ENCODE measurements at places on chromosomes 13 and 19. TPM values are rescaled to one million over a fixed set of nuclear protein-coding genes. Genes with fewer than 3 reads are reported as not detected.

Gene PTH2
- not detected for total RNA-seq

Gene RASGRP4
- 1.1 TPM for total RNA-seq

Gene NLRP5
- total RNA-seq = not detected

Gene MYO9B
- 142 TPM for total RNA-seq

Gene PPM1N
- 1.7 TPM for total RNA-seq

Gene HIF3A
- 127 TPM for total RNA-seq

Gene NXNL1
- not detected for total RNA-seq

Gene SKA3
- total RNA-seq = 1.7 TPM

- DNase-seq = no peak
These were observed 2.0 kb upstream of the ZBTB45 start for GRCh38 chr19:58521651-58522050.

DNA sequence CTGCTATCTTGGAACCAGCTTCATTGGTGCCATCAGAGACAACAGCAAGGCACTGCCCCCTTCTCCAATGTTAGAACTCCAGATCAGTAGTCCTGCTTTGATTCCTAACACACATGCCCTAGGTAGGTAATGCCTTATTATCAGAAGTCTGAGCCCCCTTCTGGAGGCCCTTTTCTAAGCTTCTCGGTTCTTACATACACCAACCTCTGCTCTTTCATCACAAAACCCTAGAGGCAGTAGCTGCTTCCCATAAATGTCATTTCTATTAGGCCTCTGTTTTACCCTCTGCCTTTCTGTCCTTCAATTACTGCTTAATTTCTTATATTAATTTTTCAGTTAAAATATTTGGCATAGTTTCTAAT lies 65.3 kb upstream of the KLHL1 start:
- DNase-seq = no peak

DNA sequence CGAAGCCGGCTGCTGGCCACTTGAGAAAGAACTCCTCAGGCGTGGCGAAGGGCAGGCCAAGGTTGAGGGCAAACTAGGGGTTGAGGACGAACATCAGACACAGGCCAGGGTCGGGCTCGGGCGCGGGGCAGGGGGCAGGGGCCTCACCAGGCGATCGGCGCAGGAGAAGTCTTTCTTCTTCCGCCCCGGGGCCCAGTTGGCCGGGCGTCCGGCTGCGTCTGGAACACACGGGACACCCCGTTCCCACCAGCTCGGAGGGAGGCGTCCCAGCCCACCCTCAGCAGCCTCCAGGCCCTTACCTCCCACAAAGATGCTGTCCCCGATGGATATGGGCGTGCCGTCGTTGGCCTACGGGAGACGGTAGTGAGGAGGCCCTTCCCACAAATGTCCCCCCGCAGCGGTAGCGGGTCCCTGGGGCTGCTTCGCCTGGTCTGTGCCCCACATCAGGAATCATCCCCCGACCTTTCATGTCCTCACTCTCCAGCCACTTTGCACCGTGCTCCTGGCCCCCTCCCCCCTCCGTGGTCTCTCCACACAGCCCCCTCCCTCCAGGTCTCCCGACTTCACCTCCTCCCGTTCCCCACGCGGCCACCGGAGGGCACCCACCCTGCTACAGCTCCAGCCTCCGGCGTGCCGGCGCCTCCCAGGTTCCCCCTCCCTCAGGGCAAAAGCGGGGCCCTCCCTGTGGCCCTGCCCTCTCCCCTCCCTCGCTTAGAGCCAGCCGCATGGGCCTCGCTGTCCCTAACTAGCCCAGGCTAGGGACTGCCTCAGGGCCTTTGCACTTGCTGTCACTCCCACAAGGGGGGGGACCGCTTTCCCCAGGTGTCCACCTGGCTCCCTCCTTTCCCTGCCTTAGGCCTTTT lies 4.8 kb downstream of the PNKP start:
- no peak for DNase-seq

DNA sequence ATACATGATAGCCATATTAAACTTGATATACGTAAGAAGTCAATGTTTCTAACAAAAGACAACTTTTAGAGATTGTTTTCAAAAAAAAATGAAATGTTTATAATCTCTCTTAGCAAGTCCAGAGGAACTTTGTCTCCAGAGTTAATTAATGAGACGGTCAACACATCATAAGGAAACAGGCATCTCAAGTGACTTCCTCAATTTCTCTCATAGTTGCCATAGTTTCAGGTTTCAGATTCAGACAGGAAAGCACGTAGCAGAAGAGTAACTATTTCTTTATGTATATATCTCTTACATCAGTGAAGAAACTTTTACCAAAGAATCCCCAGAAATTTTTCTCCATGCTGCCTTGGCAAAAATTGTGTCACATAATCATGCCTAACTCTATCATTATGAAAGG lies 159.6 kb upstream of the ATXN8OS start:
- no peak for DNase-seq

- no peak for DNase-seq
These were observed 71.4 kb downstream of the EFNB2 start for GRCh38 chr13:106464076-106464475.

DNA sequence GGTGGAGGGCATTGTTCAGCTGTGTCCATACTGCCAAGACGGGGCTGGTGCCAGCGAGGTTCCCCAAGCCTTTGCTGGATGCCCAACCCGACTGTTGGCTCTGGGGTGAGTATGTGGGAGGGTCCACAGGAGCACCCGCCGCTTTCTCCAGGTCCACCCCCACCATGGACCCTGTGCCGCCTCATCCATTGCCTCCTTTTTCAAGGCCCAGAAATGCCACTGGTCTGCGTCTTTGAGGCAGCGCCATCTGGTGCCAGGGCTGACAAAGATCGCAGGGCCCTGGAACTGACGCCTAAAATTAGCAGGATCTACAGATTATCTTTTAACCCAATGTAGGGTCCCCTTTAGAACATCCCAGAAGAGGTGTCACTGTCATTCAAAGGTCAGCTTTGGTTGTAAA lies 34.6 kb downstream of the NFIX start:
- peak; percentile 85 for DNase-seq

- no peak for DNase-seq
These were observed 741 bp upstream of the TUBGCP3 start for GRCh38 chr13:112588490-112589297.

DNA sequence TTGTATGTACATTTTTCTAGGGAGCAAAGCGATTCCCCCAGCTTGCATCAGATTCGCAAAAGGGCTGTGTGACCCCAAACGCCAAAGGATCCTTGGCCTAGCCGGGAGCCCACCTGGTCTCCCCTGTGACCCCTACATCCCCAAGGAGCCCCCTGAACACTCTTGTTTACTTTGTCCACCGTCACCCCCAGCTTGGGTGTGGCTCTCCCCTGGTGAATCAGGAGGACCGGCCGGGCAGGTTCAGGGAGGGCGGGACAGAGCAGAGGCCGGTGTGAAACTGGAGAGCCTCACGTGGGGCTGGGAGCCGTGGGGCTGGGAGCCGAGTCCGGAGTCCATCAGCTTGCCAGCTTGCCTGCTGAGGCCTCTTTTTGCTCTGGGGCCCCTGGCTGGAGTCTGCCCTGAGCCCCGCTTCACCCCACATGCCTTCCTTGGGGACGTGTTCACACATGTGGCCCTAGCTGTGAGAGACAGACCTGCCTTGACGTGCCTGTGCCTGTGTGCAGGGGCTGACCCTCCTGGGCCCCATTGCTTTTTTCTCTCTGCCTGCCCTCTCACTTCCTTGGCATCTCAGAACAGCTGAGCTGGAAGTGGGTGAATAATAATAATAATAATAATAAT lies 2.0 kb downstream of the ITPKC start:
- no peak for DNase-seq

DNA sequence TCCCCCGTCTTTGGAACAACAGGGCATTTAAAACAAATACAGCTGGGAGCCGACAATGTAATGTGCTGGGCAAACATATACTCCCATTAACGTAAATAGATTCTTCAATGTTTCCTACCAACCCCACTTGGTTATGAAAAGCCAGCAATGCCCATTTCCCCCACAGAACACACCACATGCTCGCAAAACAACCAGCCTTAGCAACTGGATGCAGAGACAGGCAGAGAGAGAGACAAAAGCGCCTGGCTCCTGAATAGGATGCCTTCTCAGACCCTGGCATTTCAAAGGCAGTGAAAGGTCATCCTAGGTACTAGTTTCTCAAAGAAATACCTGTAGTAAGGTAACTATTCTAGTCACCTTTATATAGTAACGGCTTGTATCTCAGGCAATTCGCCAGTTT lies 462.9 kb downstream of the ITGBL1 start:
- DNase-seq = no peak

- DNase-seq = no peak
These were observed 88.4 kb upstream of the TM9SF2 start for GRCh38 chr13:99412856-99413255.

GRCh38 chr13:75417656-75418055 lies 64.3 kb downstream of the TBC1D4 start:
- DNase-seq = no peak

GRCh38 chr13:29483211-29483610 lies 112.3 kb downstream of the SLC7A1 start:
- DNase-seq = no peak

GRCh38 chr13:36057041-36057440 lies 74.1 kb downstream of the DCLK1 start:
- DNase-seq = no peak

DNA sequence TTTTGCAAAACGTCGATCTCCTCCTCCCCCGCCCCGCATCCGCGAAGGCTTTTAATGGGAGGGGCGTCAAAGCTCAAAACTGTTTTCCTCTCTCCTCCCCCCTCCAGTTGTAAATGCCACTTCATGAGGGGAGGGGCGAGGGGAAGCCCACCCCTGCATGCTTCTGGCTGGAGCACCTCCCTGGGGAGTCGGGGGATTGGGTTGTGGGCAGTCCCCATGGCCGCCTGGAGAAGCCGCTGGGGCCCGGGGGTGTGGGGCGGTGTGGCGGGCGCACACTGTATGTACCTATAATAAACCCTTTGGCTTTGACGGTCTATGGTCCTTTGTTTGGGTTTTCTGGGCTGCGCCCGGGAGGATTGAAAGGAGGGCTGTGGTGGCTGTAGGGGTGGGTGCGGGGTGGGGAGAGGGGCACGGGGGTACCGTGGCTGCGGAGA lies 505 bp upstream of the SHKBP1 start:
- DNase-seq = no peak

DNA sequence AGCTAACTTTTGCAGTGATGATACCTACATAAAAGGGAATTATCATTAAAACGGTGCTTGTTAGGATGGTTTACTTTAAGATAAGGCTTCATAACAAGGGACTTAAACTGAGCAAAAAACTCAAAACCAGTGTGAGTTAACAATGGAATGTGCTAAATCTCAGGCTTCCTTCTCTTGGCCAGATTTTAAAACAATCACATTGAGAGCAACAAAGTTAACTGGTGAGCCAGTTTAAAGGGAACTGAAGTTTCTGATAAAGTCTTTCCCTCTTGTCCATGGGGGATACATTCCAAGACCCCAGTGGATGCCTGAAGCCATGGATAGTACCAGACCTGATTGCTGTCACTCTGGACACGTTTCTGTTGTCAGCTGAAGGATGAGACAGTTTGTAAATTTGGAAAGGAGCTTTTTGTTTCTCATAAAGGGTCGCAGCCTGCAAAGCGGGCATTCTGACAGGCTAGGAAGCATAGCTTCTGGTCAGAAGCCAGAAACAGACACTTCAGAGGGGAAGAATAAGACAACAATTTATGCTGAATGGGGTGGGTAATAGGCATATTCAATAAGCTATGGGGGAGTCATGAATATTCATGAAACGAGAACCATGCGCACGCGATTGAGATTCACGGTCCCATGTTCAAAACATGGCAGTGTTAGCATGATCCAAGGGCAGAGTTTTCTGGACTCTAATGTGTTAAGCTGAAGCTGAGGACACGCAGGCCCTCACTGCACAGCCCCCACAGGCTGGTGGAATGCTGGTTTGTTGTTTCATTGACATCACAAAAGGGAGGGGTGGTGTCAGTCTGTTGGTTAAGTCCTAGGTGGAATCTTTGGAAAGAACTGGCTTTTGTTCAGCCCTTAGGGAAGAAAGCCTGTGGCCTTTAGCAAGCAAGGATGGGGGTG lies 150.6 kb upstream of the RNF113B start:
- no peak for DNase-seq

DNA sequence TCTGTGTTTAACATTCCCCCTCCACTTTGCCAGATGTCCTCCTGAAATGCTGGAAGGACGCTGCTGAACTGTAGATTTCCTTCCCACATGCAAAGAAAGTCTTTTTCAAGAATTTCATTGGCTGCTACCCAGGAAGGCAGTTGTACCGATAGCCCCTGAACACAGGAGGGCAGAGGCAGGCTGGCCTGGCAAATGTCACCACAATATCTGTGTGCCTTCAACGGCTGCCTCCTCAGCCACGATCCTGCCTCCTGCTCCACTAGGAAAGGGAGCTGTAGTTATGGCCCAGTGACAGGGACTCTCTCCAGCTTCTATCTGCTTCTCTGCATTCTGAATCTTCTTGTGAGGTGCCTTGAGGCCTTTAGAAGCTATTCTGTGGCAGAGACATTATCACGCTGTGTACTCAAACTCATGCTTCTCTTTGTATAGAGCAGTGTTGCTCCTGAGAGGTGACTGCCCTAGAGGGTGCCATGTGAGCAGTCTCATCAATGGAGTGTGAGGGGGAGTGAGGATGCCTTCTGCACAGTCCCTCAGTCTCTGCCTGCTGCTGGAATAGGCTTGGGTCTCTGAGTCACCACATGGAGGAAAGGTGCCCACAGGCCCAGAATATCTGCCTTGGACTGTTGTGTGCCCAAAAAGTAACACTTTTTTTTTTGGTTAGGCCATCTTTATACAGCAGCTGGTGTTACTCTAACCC lies 279.8 kb downstream of the DNAJC15 start:
- DNase-seq = peak; percentile 74

DNA sequence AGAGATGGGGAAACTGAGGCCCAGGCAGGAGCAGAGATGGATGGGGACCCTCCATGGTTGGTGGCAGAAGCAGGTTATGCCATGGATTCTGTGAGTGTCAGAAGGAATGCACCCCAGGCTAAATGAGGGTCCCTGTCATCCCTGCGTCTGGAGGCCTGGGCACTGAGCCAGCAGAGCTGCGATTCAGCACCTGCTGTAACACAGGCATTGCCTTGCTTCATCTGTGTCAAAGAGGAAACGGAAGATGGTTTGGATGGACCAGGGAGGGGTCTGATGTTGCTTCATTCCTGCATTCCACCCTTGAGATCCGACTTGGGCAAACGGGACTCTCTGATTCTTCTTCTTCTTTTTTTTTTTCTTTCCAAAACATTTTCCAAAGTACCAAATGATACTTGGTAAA lies 1.2 kb downstream of the C5AR1 start:
- DNase-seq = no peak

DNA sequence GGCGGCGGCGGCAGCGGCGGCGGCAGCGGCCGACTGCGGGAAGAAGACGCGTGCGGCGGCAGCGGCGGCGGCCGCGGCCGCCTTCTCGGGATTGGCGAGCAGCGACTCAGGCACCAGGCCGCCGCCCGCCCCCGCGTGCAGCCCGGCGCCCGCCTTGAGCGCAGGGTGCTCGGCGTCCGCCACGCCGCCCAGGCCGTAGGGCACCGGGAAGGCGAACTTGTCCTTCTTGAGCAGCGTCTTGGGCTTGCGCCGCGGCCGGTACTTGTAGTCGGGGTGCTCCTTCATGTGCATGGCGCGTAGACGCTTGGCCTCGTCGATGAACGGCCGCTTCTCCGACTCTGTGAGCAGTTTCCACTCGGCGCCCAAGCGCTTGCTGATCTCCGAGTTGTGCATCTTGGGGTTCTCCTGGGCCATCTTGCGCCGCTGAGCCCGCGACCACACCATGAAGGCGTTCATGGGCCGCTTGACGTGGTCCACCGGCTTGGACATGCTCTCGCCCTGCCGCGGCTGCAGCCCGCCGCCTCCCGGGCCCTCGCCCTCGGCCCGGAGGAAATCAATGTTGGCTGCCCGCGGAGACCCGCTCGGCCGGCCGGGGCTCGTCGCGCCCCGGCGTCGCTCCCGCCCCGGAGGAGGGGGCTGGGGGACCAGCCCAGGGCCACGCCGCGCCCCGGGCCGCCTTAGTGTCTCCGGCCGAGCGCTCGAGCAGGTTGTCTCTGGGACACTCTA lies 621 bp downstream of the SOX21 start:
- DNase-seq = no peak

- DNase-seq = no peak
These were observed 28.3 kb downstream of the CEBPA start for GRCh38 chr19:33273881-33274662.
